Retinal pigment epithelial cell (primary cell): ENCODE measurements at places on chromosomes 3 and 15.

DNA sequence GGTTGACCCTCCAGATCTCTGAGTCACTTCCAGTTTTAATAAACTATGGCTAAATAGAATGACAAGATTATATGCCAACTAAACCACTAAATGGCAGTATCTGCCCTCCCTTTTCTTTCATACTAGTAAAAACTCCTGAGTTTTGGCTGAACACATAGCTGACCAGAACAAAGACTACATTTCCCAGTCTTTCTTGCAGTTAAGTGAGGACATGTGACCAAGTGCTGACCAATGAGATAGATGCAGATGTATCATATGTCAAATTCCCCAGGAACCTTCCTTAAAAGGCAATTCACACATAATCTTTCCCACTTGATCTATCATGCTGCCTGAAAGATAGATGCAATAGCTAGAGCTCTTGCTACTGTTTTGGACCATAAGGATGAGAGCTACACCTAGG lies 191.3 kb downstream of the SHOX2 start:
- DNase-seq = no peak

DNA sequence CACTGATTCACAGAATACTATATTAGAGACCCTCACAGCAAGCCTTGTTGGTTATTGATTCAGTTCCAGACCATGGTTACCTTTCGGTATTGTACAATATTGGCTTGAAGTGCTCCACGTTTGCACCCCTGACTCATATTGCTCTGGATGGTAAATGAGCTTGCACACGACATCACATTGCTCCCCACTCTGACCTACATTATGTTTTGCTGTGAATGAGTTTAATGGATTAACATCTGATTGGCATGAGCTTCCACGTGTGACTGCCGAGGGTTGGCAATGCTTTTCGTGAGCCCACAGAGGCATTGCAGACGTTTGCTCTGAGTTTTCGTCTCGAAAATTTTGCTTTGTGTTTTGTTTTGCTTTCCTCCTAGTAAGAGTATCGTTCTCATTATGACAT lies 225.8 kb upstream of the ICE2 start:
- DNase-seq = no peak

- DNase-seq = no peak
Observed at GRCh38 chr15:50233192-50233736, 32.3 kb downstream of the HDC start.

- DNase-seq = no peak
Observed at GRCh38 chr15:79661411-79661810, 229.3 kb downstream of the MINAR1 start.

- DNase-seq = no peak
Observed at GRCh38 chr15:90756916-90757315, 39.8 kb downstream of the BLM start.

- no peak for DNase-seq
Observed at GRCh38 chr3:177646749-177647148, 449.5 kb upstream of the TBL1XR1 start.
